Stimulated activated naive CD8-positive, alpha-beta T cell treated with anti-CD3 and anti-CD28 coated beads, Interleukin-15, amount 100 ng/mL, for 72 hours (primary cell): ENCODE measurements at places on chromosomes 12 and 14.

- no peak for DNase-seq
These were observed 12.9 kb downstream of the NCOR2 start for GRCh38 chr12:124554429-124555029.

- DNase-seq: no peak
These were observed 774 bp upstream of the SLC2A13 start for GRCh38 chr12:40106655-40107054.

GRCh38 chr12:50110762-50111351, 1.2 kb upstream of the COX14 start:
- no peak for DNase-seq

GRCh38 chr12:75751769-75752471, 240.5 kb upstream of the KRR1 start:
- no peak for DNase-seq

- DNase-seq: no peak
These were observed 23.0 kb upstream of the SERPINA4 start for GRCh38 chr14:94538070-94538740.

- DNase-seq: no peak
These were observed 17.1 kb downstream of the DICER1 start for GRCh38 chr14:95140060-95140858.
